ENCODE measurements at places on chromosomes 3 and 15.

DNA sequence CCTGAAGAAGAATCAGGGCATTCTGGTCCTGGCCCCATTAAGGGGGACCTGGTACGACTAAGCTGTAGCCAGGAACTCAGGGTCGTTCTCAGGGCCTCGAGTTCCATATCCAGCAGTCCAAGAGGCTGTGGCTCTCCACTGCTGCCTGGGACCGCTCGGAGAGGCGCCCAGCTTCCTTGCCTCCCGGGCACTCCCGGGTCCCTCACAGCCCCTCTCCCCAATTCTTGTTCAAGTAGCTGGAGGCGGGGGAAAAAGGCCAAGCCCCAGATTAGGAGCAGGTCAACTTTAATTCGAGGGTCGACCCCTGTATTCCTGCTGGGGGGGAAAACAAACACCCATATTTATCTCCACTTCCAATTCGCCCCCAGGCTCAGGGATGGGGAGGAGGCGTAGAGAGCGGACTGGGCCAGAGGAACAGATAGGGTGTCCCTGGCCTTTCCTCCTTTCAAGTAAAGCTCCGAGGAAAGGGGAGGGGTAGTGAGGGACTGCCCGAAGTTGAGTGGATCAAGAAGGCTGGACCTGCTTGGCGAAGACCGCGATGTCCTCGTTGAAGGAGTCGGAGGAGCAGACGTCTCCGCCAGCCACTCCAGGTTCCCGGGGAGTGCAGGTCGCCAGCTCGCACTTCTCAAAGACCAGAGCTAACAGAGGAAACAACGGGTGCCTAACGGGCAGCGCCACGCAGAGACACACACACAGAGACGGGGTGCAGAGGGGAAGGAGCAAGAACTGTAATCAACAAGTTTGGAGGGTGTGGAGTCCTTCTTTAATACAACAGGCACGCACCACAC lies 4.4 kb downstream of the MEIS2 start:
- DNase-seq = no peak

DNA sequence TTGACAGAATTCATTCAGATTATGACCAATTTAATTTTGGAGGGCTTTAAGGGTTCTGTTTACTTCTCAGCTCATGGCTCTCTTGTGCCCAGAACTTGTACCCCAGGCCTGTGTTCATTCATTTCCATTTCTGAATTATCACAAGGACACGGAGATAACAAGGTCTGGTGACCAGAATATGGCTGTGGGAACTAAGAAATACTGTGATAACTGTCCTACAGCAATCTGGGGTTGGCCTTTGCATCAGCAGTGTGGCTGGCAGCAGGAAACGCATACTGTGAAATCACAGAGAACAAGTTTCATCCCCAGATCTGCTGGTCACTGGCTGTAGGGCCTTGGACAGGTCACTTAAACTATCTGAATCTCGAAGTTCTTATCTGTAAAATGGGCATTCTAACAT lies 41.8 kb upstream of the TPM1 start:
- no peak for DNase-seq

DNA sequence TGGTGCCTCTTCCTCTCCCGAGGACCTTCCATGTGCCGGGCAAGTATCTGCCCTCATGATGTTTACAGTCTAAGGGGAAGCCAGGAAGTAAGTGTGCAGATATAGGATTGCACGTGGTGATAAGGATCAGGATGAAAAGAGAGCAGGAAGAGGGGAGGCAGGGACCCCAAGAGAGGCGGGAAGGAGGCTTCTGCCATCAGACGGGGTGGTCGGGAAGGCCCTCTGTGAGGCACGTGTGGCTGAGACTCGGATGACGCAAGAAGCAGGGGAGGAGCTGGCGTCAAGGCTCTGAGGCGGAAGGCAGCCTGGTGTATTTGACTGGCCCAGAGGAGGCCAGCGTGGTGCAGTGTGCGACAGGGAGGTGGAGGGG lies 762 bp upstream of the IQSEC1 start:
- DNase-seq = no peak

DNA sequence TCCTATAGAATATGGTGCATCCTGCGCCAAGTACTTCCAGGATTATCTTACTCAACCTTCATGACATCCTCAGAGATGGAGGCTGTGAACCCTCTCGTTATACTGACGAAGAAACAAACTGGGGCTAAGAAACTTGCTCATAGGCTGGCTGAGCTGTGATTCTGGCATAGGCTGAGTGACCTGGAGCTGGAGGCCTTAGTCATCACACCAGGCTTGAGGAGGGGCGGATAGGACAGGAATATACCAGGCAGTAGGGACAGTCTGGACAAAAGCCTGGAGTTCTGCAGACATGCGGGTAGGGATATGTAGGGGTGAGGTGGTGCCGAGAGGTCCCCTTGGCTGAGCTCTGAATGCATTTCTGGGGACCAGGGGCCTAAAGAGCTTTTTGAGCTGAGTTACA lies 18.1 kb downstream of the HEMK1 start:
- DNase-seq = no peak

DNA sequence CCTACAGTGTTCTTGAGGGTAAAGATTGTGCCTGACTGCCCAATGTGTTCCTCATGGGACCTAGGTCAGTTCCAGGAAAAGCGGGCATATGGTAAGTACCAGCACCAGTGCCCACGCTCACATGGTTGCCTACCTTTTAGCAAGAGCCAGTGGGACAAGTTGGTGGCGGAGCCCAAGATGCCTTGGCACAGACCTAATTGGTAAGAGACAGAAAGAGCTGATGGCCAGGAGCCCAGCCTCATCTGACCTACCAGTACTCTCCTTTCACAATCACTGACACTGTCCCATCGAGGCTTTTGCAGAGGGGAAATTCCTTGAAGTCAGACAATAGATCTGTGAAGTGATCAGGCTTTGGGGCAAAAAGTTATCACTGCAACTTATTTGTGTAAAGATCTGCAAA lies 98.4 kb upstream of the BCL6 start:
- DNase-seq = no peak

DNA sequence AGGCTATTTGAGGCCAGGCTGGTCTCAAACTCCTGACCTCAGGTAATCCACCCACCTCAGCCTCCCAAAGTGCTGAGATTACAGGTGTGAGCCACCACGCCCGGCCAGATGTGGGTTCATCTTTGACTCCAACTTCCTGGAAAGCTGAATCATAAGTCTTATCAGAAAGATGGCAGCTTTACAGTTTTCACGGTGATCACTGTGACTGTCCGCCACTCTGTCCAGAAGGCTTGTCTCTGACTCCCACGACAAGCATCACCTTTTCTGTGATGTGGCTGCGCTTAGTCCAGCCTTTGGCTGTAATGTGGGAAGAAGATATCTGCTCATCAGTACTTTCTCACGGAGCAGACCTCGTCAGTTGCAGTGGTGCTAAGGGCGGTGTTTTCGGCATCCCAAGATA lies 527.7 kb downstream of the GABRG3 start:
- no peak for DNase-seq

- DNase-seq = no peak
These were observed 1324.6 kb downstream of the NSUN3 start for GRCh38 chr3:95387242-95388021.

DNA sequence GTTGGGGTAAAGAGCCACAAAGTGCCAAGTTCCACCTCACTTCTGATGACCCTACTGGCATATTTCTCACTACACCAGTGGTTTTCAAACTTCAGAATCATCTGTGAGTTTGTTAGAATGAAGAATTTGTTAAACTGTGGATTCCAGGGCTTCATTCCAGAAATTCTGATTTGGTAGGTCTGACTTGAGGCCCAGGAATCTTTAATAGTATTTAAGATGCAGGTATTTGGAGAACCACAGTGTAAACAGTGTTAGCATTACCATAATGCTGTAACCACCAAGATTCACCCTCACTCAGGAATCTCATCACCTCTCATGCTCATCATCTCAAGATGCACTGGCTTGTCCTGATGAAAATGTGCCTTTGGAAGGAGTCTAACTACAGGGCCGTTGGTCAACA lies 6.0 kb downstream of the KCNMB3 start:
- no peak for DNase-seq

DNA sequence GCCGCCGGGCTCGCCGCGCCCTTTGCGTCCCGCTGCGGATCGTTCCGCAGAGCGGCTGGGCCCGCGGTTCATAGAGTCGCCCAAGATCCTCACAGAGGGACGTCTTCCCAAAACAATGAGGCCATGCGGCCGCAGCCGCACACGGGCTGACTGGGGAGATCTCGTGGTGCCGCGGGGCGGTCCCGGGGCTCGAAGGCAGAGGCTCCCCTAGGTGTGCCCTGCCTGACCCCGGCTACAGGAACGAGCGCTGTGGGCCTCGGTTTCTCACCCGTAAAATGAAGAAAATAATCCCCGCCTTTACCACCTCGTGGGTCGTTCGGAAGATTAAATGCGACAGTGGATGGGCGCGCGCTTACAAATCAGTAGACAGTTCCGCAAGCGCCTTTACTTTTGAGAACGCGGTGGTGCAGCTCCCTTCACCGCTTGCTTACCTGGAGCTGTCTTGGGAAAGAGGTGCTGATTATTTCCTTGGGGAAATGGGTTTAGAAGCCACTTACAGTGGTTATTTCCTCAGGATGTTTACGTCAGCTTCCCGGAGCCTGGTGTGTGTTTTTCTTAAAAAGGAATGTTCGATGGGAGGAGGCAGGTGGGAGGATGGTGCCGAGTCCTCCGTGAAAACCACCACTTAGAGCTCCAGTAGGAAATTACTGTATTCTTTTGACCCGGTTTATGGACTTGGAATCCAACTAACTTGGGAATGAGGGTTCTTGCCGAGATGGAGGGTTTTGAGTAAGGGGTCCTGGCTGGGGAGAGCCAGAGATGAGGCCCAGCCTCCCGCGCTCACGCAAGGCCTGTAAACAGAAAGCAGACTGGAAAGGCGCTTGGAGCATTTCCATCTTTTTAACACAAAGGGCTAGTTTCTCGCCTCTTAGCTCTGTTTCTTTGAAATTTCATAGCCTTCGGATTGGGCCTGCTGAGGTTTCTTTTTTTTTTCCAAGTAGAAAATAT lies 1.9 kb upstream of the MEX3B start:
- DNase-seq = no peak

DNA sequence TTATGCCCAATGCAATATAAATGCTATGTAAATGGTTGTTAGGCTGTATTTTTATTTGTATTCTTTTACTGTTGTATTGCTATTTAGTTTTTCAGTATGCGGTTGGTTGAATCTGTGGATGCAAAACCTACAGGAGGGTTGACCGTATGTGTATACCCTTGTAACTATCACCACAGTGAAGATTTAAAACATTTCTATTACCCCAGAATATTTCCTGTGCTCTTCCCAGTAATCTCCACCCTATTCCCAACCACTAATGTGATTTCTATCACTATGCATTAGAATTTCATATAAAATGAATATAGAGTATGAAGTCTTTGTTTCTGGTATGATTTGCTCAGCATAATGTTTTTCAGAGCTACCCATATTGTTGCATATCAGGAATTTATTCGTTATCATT lies 705.0 kb downstream of the MECOM start:
- DNase-seq = no peak

DNA sequence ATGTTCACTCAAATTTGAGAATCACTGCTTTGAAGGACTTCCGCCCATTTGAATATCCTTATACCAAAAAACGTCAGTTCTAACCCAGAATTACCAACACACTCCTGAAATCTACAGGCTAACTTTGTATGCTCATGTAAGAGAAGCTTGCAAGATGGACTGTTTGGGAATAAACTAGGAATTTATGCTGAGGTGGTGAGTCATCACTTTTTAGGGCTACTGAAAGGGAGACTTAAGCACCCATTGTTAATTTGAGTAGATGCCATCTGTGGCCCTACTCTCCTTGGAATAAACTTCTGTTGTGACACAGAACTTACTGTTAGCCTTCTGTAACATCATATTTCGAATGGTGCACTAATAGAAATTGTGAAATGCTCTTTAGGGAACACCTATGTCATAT lies 74.6 kb downstream of the FGF12 start:
- no peak for DNase-seq

DNA sequence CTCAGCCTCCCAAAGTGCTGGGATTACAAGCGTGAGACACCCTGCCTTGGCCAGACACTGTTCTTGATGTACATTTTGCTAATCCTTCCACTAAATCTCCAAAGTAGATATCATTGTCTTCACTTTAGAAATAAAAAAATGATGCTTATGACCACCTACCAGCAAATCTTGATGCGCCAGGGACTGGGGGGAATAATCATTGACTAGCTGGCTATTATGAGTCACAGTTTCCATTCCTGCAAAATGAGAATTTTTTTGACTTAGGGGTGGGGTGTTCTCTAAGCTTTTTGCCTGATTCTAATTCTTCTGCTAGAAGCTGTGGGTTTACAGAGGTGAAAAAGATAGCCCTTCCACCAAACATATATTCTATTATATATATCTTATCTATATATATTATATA lies 17.1 kb upstream of the RFC4 start:
- DNase-seq = no peak

DNA sequence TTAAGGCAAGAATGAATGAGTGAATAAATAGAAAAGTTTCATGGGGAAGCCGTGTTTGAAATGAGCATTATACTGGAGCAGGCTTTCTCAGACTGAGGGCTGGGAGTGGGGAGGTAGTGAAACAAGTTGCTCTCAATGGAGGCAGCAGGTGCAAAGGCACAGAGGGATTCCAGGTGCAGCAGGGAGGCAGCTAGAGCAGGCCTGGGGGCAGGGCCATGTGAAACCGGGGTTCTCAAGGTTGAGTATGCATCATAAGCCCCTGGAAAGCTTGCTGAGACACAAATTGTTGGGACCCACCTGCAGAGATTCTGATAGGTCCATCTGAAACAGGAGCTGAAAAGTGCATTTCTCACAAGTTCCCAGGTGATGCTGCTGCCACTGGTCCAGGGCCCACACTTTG lies 45.3 kb downstream of the BFSP2 start:
- no peak for DNase-seq

- no peak for DNase-seq
These were observed 137.2 kb upstream of the IQSEC1 start for GRCh38 chr3:13210221-13210975.

- DNase-seq = no peak
These were observed at the start of gene TMEM40 for GRCh38 chr3:12759097-12759679. TMEM40 (minus strand) TSS chr3:12759259; CDS start chr3:12749832, 9,427 bp downstream.

DNA sequence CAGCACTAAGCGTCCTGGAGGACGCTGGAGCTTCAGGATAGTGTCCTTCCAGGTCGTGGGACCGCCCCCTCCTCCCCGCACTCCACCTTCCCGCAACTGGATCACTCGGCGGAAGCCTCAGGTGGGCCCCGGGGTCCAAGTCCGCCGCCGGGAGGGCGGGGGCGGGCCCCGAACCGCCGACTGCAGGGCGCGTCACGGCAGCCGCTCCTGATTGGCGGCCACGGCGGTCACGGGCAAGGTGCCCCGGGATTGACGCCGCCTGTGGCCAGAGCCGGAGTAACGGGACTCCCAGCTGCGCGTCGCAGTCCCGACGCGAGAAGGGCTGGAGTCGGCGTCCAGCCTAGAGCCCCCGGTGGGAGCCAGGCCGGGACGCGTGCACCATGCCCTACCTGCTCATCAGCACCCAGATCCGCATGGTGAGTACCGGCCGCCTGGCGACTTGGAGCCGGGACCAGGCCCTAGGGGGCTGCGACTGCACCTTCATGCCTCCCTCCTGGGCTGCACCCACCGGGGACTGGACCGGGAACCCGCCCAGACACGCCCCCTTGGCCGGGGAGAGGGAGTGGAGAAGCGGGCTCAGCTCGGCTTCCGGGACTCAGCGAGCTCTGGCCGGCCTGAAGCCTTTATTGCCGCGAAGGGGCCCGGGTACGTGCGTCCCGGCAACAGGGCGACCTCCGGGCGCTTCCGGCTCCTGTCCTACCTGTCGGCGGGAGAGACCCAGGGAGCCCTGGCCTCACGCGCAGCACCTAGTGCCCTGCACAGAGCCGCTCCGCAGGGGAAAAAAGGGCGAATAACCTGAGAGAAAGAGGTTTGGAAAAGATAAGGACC lies at the start of gene GCHFR:
Gene GCHFR, plus strand, starts transcription at position 268 of the 828 bp plus-strand sequence. Its CDS starts 113 bp downstream, at position 381.
- peak; percentile 75 for DNase-seq

- no peak for DNase-seq
These were observed 11.2 kb upstream of the CAMK1 start for GRCh38 chr3:9780910-9781309.
